Brain microvascular endothelial cell (primary cell): ENCODE measurements at places on chromosomes 6 and 20.

GRCh38 chr6:3996349-3996748 is 82.6 kb downstream of the FAM217A start:
- DNase-seq, result no peak

GRCh38 chr20:51366155-51366886 is 176.2 kb downstream of the NFATC2 start:
- DNase-seq, result peak; percentile 100

GRCh38 chr6:36245572-36246061 is 24.2 kb upstream of the PNPLA1 start:
- DNase-seq, result no peak

- DNase-seq, result no peak
These were observed 110.1 kb downstream of the IYD start for GRCh38 chr6:150478656-150479545.

DNA sequence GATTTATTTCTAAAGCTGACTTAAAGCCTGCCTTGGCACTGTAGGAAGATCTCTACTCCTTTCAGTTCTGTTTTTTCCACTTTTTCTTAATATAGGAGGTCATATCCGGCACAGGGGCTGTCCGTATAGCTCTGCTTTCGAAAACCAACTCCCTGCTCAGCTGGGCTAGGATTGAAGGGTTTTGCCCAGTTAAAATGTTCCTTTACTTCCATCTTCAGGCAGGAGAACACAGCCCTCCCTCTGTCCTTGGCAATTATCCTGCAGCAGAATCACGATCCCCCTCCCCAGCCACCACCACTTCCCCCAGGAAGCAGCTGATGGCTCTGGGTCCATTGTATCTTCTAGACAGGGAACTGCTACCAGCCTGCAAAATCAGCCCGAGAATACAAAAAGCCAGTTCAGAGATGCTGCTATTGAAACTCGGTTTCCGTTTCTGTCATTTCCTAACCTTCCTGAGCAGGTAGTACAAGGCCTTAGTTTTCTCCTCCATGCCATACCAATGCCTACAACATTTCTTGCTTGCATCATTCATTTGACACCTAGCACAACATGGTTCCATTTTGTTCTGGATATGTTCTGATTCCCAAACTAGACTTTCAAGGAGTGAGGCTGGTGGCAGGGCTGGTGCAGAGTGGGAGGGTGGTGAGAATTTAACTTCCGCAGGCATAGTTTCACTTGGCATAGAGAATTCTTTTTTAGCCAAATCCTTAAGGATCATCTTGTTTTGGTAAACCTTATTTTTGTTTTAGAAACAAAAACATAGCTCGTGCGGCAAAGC is 53.9 kb downstream of the FAM50B start:
- DNase-seq, result no peak

- DNase-seq, result no peak
These were observed 827 bp downstream of the E2F3 start for GRCh38 chr6:20402342-20403069.

DNA sequence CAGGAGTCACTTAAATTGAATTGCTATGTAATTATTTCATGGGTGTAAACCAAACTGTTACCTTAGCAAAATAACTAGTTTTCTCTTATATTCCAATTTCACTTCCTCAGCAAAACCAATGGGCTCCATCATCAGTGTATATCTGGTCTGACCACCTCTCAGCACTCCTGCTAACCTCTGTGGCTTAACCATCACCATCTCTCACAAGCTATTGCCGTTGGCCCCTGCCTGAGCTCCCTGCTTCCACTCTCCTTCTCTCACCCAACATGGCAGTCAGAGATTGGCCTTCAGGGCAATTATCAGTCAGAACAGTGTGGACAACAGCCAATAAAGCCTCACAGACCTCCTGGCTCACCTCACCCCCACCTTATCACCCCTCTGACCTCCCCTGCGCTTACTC is 124.0 kb downstream of the CARMIL1 start:
- no peak for DNase-seq

- DNase-seq, result no peak
These were observed 143.3 kb downstream of the LRFN2 start for GRCh38 chr6:40443842-40444241.

GRCh38 chr20:20677186-20677585 is 35.3 kb downstream of the RALGAPA2 start:
- no peak for DNase-seq

GRCh38 chr6:108288742-108289141 is 6.1 kb upstream of the AFG1L start:
- DNase-seq, result no peak

DNA sequence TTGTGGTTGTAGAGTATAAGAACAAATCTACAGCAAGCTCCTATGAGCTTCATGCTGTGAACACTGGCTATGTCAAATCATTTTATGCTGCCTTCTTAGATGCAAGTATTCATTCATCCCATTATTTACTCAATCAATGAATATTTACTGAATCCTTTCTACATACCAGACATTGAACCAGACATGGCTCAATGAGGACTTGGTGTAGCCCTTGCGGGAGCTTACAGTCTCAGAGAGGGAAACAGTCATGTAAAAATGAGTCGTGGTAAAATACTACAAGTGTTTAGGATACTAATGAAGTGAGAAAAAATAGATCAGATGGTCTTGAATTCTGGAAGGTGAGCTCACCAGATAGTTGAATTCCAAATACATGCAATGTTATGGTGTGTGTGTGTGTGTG is 44.8 kb upstream of the ENPP1 start:
- no peak for DNase-seq

DNA sequence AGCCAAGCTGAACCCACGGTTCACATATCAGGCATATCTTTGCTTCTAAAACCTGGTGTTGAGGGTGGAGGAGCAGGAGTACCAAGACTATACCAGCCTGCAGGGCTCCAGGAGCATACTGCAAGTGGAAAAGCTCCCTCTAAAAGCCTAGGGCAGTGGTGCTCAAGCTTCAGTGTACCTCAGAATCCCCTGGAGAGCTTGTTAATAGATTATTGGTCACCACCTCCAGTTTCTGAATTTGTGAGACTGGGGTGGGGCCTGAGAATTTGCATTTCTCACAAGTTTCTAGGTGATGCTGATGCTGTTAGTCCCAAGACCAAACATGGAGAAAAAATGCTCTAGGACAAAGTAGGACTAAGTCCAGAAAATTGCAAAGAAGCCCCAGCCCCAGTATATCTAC is 65.4 kb downstream of the FILIP1 start:
- DNase-seq, result no peak
